ENCODE measurements at places on chromosomes 5 and 9.

DNA sequence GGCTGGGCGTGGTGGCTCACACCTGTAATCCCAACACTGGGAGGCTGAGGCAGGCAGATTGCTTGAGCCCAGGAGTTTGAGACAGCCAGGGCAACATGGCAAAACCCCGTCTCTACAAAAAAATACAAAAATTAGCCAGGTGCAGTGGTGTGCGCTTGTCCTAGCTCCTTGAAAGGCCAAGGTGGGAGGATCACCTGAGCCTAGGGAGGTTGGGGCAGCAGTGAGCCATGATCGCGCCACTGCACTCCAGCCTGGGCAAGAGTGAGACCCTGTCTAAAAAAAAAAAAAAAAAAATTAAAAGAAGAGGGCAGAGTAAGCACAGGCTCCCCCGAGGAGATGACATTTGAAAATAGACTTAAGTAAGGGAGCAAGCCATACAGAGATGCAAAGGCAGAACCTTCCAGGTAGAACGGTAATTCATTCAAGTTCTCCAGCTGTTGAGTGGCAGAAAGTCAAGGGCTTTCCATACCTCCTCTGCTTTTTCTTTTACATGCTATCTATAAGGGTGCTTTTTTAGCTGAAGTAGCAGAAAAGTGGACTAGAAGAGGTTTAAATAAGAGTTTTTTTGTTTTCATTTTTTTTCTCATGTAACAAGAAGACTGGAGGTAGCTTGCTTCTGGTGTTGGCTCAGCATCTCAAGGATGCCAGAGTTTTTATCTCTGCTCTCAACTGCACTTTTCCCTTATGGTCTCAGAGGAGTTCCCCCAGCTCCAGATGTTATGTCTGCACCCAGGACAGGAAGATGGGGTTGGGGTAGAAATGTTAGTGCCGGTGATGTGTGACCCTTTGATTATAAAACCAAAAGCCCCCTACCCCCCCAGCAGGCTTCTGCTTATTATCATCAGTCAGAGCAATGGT, 40.8 kb downstream of the ERGIC1 start:
- DNase-seq, result no peak

- no peak for DNase-seq
Measured at GRCh38 chr9:91937056-91937455, 13.0 kb downstream of the ROR2 start.

- no peak for DNase-seq
Measured at GRCh38 chr5:132557478-132558172, 848 bp downstream of the RAD50 start.

DNA sequence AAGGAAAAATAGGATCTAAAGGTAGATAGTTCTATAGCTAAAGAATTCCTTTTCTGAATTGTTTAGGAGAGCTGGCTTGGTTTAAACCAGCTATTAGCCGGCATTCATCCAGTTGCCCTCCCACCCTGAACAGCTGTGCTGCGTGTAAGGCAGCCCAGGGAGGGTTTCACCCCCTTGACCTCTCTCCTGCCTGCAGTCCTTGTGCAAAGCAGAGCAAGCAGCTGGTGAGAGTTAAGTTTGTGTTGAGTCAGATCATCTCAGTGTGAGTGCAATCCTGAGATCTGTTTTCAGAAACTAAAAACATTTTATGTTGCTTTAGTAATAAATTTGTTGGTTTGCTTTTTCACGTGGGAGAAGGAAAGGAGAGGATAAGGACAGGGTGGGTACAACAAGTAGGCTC, 13.0 kb downstream of the SLC25A25 start:
- no peak for DNase-seq

GRCh38 chr5:154945695-154946301, 4.9 kb downstream of the MRPL22 start:
- DNase-seq, result no peak

GRCh38 chr9:24488896-24489295, 56.8 kb downstream of the IZUMO3 start:
- no peak for DNase-seq

Measured in head of caudate nucleus (tissue), 42 donors.